ENCODE measurements at places on chromosomes 13 and 19.

DNA sequence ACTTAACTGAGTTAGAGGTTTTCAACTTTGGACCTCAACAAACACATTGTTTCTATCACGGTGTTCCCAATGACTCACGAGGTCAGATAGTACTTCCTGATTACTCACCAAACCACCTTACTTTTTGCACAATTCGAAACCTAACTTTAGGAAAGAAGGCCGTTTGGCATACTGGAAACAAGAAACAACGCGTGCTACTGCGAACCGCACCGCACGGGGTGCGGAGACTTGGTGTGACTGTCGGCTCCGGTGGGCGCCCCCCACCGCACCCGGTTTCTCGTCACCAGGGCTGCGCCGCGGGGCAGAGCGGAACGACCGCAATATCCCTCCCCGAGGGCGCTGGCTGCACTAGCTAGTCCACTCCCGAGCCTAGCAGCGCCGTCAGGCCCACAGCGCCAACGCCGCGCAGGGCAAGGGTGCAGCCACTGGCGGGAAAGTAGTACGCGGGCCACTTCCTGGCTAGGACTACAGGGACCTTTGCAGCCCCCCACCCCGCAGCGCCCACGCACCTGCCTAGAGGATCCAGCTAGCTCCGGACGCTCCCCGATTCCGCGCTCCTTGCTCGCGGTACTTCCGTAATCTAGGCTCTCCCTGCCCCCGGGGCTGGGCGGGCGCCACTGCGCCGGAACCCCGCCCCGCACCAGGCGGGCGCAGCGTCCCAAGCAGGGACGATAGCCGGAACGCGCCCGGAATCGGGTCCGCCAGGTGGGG is at the start of gene PARP4:
TSS of gene PARP4 (minus strand) at position 582 of the 711 bp plus-strand sequence. CDS start 9,002 bp downstream, outside the sequence.
- peak; percentile 90 for DNase-seq

- no peak for DNase-seq
Observed at GRCh38 chr13:31880851-31881494, 141.6 kb downstream of the RXFP2 start.

GRCh38 chr13:44350775-44351504 is 22.7 kb upstream of the SERP2 start:
- no peak for DNase-seq

- DNase-seq, result peak; percentile 39
Observed at GRCh38 chr13:112065867-112066623, 904 bp upstream of the SOX1 start.

GRCh38 chr13:33089311-33089710 is 73.1 kb downstream of the KL start:
- DNase-seq, result no peak

- DNase-seq, result no peak
Observed at GRCh38 chr19:7099597-7099921, 30.1 kb downstream of the ZNF557 start.

- DNase-seq, result peak; percentile 4
Observed at GRCh38 chr13:20729633-20730585, 26.4 kb downstream of the IL17D start.
